ENCODE measurements at places on chromosomes 13 and 19. TPM values are rescaled to one million over a fixed set of nuclear protein-coding genes. Genes with fewer than 3 reads are reported as not detected.

C19orf67 gene
- total RNA-seq: not detected

GRCh38 chr13:57409656-57410055 is 221.9 kb upstream of the PCDH17 start:
- H3K36me3 ChIP-seq: no peaks in the 10 kb centered on the region
- no peak overlapping the region for H3K27ac ChIP-seq
- H3K27me3 ChIP-seq: no peaks in the 10 kb centered on the region

DNA sequence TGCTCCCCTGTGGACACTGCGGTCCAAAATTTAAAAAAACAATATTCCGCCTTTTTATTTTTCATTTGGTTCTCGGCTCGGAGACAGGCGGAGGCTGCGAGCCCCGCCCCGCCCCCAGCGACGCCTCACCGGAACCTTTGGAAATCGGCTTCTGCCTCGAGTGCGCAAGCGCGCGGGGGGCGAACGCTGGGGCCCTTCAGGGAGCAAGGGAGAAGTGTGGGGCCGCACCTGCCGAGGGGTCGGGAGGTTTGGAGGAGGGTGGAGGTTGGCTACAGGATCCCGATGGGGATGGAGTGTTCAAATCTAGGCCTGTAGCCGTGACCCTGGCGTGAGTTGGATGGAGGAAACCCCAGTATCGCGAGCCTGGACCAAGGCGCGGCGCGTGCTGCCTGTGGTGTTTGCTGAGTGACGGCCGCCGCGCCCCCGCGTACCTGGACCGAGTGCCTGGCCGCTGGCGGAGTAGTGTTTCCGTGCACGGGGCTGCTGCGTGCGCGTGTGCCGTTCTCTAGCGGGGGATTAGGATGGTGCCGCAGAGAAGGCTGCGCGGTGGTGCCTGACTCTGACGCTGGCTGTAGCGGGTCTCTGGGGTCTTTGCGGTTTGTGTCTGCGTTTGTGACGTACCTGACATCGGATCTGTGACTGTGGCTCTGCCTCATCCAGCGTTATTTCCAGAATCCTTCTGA is 565 bp upstream of the ZFP30 start:
- peak overlapping the region; percentile 78 for H3K4me3 ChIP-seq
- peak overlapping the region; percentile 80 for H3K27ac ChIP-seq
- H3K27me3 ChIP-seq: no peaks in the 10 kb centered on the region
- H3K4me1 ChIP-seq: peaks cover 6% of the 10 kb centered on the region
- DNase-seq: peak; percentile 89

GRCh38 chr19:40941481-40942219 is 49.4 kb upstream of the CYP2B6 start:
- no peaks in the 10 kb centered on the region for H3K36me3 ChIP-seq
- DNase-seq: no peak
- H3K27ac ChIP-seq: no peak overlapping the region

FUZ gene
- total RNA-seq: 64.3 TPM

FBXL12 gene
- total RNA-seq: 26.4 TPM

SIGLECL1 gene
- not detected for total RNA-seq

- no peaks in the 10 kb centered on the region for H3K4me1 ChIP-seq
- no peak overlapping the region for H3K4me3 ChIP-seq
- H3K27me3 ChIP-seq: no peaks in the 10 kb centered on the region
- DNase-seq: no peak
These were observed 44.1 kb upstream of the ZNF536 start for GRCh38 chr19:30328096-30328495.
